ENCODE measurements at places on chromosomes 13 and 19.

GRCh38 chr19:6916952-6917351, 29.6 kb downstream of the ADGRE1 start:
- DNase-seq, result no peak

DNA sequence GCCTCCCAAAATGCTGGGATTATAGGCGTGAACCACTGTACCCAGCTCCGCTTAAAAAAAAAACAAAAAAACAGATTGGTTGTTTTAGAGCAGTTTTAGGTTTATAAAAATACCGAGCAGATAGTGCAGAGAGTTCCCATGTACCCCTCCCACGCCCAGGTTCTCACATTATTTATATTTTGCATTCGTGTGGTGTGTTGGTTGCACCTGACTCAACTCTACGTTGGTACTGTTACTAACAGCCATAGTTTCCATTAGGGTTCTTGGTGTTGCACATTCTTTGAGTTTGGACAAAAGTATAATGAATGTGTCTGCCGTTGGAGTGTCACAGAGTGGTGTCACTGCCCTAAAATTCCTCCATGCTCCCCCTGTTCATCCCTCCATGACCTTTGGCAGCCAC, 29.1 kb downstream of the MYO9B start:
- DNase-seq, result no peak

DNA sequence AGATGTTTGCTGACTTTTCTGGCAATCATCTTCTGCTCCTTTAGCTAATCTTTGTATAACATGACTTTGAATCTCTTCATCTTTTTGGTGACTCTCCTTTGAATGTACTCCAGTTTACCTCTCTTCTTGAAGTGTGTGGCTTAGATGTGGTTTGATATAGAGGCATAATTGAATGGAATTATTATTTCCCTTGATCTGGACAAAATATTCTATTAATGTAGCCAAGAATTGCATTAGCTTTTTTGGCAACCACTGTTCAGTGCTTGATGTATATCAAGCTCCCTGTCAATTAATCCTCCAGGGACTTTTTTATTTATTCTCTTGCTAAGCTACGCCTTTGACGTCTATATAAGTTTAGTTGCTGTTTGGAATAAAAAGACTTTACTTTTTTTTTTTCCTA, 490.8 kb downstream of the PCDH20 start:
- DNase-seq, result no peak

DNA sequence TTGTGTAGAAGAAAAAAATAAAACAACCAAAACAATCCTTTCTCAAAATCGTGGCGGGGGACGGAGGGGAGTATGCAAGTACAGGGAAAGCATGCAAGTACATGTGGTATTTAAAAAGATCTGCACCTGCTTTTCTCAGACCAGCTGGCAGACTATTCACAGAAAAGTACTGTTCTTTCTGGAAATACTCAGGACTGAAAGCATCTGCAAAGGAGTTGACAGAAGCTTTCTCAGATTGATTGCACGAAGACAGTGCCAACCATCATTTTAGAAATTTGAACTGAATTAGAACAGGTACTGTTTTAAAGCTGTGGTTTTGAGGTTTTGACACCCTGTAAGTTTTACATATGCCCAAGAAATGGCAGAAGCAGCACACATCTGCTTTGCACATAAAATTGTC, 19.8 kb upstream of the PCDH8 start:
- DNase-seq, result no peak

DNA sequence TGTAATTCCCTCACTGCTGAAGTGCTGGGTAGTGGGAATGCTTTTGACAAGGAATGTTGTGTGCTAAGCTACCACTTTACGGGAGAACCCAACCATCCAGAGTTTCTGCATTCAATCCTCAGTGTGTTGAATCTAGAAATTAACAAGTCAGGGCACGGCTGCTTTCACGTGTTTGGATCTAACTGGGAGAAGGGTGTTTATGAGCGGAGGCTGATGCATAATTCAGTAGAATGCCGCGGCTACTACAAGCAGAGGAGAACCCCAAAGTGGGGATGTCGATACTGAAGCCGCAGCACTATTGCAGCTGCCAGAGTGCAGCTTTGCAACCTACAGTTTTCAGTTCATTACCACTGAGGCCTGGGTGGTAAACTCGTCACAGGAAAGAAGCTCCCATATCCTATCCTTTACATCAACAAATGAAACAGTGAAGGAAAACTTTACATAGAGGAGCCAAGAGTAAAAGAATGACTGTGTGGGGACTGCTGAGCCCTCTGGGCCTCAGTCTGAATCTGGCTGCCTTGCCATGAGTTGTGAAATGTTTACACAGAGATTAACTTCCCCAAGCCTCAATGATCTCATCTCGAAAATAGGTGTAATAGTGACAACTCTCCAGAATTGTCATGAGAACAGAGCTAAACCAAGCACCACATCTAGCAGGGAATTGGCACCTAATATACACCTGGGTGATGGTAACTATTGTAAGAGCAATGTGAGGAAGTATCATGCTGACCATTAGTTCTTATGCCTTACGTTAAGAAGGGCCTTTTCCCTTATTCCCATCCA, 531.7 kb downstream of the MYO16 start:
- DNase-seq, result no peak

DNA sequence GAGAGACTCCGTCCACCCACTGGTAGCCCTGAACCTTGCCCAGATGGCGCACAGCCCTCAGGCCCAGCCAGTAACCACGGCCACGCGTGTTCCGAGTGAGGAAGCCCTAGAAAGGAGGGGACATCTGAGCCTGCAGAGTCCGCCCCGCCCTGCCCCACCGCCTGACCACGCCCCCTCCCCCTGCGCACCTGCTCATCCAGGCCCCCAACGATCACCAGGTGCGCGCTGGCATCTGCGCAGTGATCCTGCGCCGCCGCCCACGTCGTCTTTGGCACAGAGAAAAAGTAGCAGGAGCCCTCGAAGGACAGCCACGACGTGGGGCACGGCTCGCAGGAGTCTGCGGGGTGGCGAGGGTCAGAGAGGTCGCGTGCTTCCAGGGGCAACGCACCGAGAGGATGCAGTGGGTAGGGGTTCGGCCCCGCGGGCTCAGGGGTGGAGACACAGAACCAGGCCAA, 2.1 kb downstream of the CLEC4G start:
- no peak for DNase-seq

GRCh38 chr13:110157718-110158117, 149.2 kb downstream of the COL4A1 start:
- DNase-seq, result no peak

DNA sequence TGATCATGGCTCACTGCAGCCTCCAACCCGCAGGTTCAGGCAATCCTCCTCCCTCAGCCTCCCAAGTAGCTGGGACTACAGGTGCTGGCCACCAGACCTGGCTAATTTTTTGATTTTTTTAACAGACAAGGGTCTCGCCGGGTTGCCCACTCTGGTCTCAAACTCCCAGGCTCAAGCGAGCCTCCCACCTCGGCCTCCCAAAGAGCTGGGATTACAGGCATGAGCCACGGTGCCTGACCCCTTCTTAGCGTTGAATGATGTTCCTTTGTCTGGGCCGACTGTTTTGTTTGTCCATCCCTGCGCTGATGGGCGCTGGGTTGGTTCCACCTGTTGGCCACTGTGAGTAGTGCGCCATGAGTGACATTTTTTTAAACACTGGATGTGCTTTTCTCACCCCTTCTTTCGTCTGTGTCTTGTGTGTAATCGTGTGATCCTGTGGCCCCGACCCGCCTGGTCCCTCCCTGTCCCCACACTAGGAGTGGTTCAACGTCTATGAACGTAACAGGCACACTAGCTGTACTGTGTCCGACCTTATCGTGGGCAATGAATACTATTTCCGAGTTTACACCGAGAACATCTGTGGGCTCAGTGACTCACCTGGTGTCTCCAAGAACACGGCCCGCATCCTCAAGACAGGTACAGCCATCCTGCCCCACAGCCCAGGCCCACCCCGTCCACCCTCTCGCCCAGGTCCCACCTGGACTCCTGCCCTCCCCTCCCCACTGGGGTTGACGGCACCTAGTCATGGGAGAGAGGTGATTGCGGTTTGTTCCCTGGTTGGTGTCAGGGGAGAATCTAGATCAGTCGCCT, 15.0 kb upstream of the EMC10 start:
- DNase-seq, result peak; percentile 56

DNA sequence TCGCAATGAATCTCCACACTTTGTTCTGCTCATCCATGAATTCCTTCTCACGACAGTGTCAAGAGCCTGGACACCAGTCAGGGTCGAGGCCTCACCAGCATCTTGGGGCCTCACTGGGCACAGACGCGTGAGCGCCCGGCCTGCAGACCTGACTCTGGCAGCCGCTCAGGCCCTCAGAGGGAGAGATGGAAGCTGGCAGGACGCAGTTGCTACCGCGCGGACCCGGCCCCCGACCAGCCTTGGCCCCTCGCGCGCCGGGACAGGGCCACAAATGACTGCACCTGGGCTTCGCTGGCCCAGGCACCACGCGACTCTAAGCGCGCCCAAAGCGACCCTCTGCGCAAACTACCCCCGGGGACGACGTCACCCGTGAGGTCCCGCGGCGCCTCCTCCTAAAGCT, 937 bp upstream of the USP29 start:
- DNase-seq, result no peak

DNA sequence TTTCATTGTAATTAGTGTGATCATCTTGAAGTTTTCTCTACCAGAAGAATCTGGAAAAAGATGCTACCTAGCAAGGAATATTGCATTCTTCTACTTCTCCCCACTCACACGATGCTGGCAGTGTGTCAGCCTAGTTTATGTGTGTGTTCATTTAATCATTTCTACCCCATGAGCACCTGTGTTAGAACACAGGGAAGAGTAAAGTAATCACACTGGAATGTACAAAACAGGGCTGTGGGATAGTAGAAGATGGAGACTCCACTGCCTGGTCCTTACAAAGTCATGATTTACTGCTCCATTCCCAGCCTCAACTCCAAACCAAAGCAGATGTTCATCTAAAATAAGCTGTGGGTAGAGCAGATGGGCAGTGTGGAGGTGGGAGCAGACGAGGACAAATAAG, 47.7 kb upstream of the RGCC start:
- DNase-seq, result peak; percentile 24

GRCh38 chr19:54123682-54124081, 8.1 kb downstream of the PRPF31 start:
- DNase-seq, result no peak

GRCh38 chr19:45404557-45405434, at the start of gene PPP1R13L:
Gene PPP1R13L, minus strand, starts transcription at chr19:45405069. Its CDS starts 6,751 bp downstream, at chr19:45398318.
- peak; percentile 84 for DNase-seq

DNA sequence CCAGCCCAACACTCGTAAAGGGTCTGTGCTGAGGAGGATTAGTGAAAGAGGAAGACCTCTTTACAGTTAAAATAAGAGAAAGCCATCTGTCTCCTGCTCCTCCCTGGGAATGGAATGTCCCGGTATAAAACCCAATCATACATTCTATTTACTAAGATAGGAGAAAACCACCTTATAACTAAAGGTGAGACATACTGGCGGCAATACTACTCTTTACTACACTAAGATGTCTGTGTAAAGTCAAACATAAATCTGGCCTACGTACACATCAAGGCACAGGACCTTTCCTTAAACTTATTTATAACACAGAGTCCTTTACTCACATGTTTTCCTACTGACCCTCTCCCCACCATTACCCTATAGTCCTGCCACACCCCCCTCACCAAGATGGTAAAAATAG, 3.3 kb downstream of the ZNF350 start:
- no peak for DNase-seq

DNA sequence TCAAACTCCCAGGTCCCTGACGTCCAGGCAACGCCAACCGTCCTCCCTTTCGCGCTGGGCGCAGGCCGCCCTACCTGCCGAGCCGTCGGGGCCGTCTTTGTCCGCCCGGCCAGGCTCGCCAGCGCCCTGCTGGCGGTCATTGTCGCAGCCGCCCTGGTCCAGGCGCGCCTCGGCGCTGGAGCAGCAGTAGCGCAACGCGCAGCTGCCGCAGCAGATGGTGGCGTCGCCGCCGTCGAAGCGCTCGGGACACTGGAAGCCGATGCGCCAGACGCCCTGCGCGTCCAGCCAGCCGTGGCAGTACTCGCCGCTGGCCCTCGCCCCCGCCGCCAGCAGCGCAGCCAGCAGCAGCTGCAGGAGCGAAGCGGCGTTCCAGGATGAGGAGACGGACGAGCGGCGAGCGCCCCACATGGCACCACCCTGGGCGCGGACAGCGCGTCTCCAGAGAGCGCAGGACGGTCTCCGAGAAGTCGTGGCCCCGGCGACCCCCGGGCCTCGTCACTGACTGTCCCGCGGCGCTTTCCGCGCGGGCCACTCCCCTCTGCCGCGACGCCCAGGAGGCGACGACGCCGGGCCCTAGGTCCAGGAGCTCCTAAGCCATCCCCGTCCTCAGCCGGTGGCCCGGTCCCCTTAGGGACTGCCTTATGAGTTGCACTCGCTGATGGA, 1.1 kb downstream of the SHISA2 start:
- peak; percentile 13 for DNase-seq

- no peak for DNase-seq
These were observed 48.5 kb downstream of the GNG7 start for GRCh38 chr19:2653710-2654707.

DNA sequence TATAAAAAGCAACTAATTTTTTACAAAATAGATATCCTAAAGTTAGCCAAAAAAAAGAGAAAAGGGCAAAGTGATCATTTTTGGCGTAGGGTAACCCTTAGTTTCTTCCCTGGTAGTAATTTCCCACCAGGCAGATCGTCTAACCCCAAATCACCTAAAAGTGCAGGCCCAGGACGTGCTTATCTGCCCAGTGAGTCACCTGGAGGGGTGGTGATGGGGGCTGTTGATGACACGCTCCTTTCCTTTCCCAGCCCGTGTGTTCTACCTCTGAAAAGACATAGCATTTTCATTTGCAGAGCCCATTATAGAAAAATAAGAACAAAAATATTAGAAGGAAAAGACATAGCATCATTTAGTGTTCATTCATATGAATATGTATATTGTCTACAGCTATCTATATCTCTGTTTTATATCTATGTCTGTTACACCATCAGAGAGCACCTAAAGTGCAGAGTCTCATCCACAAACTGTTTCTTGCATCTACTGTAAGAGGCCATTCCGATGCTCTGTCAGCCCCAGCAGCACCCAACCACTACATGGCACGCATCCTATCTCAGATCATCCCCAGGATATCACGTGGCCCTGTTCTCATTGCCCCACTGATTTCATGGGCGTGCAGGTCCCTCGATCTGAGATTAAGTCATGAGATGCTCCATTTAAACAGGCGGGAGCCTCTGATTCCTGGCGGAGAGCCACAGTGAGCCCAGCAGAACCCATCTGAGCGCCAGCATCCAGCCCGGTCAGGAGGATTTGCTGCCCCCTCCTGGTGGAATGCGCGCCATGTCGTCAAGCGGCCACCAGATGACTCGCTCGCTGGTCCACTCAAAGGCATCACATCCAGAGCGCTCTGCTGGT, 8.5 kb upstream of the LILRB3 start:
- peak; percentile 68 for DNase-seq

GRCh38 chr19:39942366-39942730, 7.9 kb upstream of the FCGBP start:
- no peak for DNase-seq

GRCh38 chr13:103331924-103332323, 265.7 kb upstream of the SLC10A2 start:
- DNase-seq, result no peak

Data from fibroblast of skin of abdomen (primary cell).